ENCODE measurements at places on chromosomes 3 and 15.
A peak's percentile ranks its signal among the peaks of the same experiment; 100 is the strongest.

DNA sequence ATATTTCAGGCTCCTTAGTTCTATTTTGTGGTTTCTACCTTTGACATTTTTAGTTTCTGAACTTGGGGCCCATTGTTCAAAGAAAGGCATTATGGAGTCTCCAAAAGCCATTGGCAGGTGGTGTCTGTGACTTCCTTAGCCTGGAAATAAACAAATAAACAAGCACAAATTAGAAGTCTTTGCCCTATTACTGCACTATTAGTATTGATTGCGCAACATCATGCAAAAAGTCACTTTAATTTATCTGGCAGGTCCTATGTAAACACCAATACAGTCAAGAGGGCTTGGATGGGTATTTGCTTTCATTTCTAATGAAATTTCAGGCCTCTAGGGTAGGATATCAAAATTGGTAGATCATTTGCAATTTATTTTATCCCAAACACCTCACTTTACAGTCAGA is 85.6 kb downstream of the LPP start:
- DNase-seq, result no peak

DNA sequence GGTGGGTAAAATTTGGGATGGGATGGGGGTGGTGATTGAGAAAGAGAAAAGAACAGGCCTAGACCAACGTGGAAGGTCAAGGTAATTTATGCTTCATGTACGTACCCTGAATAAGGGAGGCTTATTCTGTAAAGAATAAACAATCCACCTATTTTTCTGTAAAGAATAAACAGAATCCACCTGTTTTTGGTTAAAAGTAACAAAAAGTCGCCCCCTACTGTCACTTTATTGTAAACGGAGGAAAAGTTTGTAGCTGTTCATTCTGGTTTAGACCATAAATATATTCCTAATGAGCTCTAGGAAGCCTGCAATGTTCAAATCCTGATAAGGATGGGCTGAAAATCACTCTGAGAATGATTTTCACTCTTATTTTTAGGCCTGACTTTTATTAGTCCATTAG is 23.5 kb upstream of the SQOR start:
- DNase-seq, result no peak

DNA sequence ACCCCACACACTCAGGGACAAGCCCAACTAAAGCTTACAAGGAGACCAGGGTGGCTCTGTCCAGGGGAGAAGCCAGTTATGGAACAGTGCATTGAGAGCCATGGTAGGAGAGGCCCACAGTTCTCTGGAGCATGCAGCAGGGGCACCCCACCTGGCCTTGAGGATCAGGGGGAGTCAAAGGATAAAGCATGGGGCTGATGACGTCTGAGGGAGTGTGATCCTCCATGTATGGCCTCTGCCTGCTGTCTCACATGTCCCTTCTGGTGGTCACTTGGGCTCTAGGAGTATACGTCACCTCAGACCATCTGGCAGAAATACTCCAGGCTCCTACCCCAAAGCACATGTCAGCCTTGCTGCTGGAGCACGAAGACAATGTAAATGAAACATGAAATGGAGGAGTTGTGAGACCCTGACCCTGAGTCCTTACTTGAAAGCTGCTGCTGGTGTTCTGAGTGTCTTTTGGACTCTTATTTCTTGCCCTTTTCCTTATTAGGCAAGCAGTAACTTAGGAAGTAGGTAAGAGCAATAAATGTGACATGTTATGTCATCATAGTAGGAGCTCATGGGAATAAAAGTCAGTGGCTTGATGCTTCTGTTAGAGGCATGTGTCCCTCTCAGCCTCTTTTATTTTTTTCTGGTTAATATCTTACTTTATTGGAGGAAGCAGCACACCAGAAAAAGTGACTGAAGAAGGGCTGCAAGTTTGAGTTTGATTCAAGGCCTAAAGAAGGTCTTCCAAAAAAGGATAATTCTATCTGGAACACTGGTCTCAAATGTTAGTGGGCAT is 15.5 kb downstream of the SRPRB start:
- DNase-seq, result peak; percentile 50

DNA sequence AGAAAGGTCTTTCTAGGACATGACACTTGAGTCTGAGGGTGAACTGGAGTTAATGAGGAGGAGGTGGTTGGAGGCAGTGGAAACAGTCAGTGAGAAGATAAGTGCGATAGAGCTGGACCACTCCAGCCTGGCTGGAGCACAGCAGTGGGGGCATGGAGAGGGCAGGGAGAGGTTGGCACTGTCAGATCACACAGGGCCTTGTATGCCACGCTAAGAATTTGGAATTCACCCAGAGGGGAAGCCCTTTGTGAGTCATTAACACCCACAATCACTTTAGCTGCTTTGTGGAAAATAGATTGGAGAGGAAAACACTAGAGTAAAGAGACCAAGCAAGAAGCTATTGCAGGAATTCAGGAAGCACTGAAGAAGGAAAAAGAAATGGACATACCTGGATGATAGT is 83.3 kb downstream of the ZNF621 start:
- no peak for DNase-seq

DNA sequence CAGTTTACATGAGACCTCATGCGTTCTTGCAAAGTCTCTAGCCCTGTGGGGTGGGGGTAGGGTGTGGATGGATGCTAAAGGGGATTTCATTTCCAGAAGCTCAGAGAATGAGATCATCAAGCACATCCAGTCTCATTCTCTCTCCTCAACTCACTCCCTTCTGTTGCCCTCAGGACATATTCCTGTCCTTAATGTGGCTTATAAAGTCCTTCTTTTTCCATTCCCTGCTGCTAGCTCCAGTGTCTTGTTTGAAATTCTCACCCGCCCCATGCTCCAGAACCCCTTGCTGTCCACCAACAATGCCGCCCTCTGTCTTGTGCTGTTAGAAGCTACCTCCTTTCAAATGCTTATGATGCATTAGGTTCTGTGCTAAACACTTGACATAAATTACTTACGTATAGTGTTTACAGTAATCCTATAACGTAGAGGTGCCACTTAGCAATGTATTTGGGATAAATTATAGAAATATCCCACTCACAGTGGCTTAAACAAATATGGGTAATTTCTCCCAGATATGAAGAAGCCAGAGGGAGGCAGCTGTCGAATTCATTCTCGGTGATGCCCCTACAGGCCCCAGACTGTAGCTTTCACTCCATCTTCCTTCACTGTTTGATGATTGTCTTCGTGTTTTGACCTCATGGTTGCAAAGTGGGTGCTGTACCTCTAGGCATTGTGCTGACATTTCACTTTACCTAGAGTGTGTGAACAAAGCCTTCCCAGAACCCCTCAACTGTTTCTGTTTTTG is 273.1 kb upstream of the TBL1XR1 start:
- no peak for DNase-seq

DNA sequence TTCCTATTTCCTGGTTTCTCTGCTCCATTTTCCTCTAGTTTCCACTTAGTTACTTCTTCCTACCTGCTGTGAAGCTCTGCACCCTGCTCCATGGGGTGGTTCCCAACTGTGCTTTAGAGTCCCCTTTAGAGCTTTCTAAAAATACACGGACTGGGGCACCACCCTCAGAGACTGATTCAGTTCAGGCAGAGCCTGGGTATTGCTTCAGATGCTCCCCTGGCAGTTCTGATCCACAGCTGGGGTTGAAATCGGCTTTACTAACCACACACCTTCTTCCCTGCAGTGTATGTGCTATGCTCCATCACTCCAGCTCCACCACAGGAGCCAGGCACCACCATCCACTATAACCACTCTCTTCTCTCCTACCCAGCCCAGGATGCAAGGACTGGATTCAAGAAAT is 12.6 kb downstream of the ANP32A start:
- DNase-seq, result peak; percentile 45

GRCh38 chr3:1908651-1909445 is 189.8 kb upstream of the CNTN4 start:
- DNase-seq, result no peak

GRCh38 chr15:25177955-25178801 is 223.4 kb downstream of the SNRPN start:
- peak; percentile 30 for DNase-seq

All from activated CD8-positive, alpha-beta memory T cell treated with anti-CD3 and anti-CD28 coated beads for 24 hours (primary cell).